Naive thymus-derived CD4-positive, alpha-beta T cell (primary cell): ENCODE measurements at places on chromosomes 13 and 19. TPM values are rescaled to one million over a fixed set of nuclear protein-coding genes. Genes with fewer than 3 reads are reported as not detected.

DNA sequence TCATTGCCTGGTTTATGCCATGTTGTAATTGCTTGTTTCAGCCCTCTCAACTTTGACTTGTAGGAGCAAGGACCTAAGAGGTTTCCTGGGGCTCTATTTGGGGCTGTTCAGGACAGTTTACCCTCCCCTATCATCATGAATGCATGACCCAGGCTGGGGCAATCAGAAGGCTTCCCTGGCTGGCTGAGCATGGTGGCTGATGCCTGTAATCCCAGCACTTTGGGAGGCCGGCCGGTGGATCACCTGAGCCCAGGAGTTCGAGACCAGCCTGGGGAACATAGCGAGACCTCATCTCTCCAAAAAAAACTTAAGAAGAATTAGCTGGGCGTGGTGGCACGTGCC lies 6.1 kb upstream of the LSM4 start:
- DNase-seq = no peak

KATNAL1 gene
- total RNA-seq = 0.89 TPM

DNA sequence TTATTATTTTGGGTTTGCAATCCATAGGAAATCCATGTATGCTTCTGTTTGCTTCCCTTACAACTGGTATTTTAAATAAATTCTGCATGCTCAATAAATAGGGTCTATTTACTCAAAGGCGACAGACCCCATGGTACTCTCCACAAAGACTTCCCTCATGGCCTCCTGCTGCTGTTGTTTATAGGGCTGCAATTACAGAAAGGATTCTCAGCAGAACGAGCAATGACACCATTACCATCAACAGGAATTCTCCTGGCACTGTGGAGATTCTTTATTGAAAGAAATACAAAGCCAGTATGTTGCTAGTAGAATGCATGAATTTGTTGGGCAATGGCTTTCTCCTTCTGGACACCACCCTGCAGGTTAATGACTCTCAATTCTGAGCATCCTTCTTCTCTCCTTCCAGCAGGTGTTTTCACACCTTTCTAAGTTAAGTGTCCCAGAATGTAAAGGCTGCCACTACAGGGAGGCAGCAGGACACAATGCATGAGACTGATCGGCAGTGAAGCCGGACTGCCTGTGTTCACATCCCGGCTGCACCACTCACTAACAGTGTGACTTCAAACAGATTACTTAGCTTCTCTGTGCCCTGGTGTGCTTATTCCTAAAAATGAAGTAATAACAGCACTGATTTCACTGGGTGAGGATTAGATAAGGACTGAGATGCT lies 360.2 kb downstream of the DNAJC15 start:
- DNase-seq = no peak

GRCh38 chr19:45747513-45747912 lies 14.3 kb downstream of the MEIOSIN start:
- no peak for DNase-seq

GRCh38 chr13:38606699-38607535 lies 80.0 kb upstream of the FREM2 start:
- DNase-seq = no peak

GRCh38 chr13:90197722-90198121 lies 1149.8 kb upstream of the MIR17HG start:
- DNase-seq = no peak

SMIM44 gene
- total RNA-seq = not detected

GRCh38 chr13:92966341-92966740 lies 260.3 kb upstream of the GPC6 start:
- DNase-seq = no peak

- no peak for DNase-seq
Measured at GRCh38 chr19:33407140-33407551, 33.6 kb downstream of the CEBPG start.

GRCh38 chr13:28297341-28297740 lies 159.0 kb downstream of the PAN3 start:
- no peak for DNase-seq

ZBTB7A gene
- 57.7 TPM for total RNA-seq

DNA sequence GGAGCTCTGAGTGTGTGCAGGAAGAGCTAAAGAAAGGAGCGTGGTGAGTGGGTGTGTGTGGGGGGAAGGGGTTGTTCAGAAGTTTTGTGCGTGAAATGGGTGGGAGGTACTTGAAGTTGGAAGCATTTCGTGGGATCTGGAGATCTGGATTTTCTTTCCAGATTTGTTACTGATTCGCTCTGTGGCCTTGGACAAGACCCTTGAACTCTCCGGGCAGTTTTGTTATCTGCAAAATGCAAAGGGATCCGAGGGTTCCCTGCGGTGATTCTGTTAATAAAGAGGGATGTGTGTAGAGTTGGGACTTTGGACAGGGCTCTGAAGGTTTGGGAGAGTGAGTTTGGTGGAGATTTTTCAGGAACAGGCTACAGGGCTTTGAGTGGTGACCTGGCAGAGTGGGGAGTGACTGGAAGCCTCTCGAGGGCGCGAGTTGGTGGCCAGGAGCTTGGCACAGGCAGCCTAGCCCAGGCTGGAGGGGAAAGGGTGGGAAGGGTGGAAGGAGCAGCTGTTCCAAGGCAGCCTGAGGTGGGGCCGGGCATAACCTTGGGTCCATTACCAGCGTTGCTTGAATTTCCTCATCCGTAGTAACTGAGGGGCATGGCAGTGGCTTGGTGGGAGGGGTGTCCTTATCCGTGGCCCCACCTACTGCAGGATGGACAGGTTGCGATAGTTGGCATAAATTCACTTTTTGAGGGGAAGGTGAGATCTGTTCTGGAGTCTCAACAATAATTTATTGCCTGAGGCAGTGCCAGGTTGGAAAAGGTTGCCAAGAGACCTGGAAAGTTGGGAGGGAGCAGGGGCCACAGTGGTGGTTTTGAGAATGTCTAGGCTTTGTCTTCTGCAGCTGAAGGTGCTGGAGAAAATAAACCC lies 2.1 kb downstream of the ACTN4 start:
- no peak for DNase-seq

- no peak for DNase-seq
Measured at GRCh38 chr19:18610245-18610555, 2.5 kb upstream of the TMEM59L start.

GRCh38 chr13:93862259-93862658 lies 617.2 kb downstream of the DCT start:
- no peak for DNase-seq

GRCh38 chr13:106318941-106319411 lies 216.5 kb downstream of the EFNB2 start:
- DNase-seq = no peak
